ENCODE measurements at places on chromosomes 6 and 20. TPM values are rescaled to one million over a fixed set of nuclear protein-coding genes. Genes with fewer than 3 reads are reported as not detected.

DNA sequence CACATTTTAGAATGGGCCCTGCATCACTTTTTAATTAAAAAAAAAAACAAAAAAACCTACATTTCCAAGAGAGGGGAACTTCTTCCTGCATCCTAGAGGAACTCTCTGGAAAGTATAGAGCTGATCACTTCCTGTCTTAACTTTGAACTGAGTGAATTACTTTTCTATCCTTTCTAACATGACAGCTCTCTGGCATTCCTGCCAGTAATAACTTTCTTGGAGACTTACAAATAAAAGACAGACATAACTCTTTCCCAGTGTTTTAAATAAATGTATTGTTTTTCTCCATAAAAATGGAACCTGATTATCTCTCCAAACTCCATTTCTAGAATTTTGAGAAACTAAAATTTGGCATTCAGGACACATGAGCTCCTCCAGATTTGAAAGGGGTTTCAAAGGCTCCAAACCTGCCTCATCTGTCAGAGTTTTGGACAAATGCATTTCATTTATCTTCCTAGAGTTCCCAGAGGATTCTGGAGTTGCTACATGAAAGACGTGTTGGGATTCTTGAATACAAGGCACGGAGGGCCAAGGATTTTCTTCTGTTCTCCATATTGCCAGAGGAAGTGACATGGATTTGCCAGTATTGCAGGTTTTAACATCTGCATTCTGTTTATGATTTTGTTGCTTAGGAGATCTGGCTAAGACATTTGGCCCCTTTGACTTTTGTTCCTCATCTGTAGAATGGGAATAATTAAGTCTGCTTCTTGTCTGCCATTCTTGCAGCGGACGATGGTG is 2.0 kb upstream of the SMOC2 start:
- no peak for DNase-seq

Gene HLA-DQB1
- 21.5 TPM for total RNA-seq

- no peak for DNase-seq
Observed at GRCh38 chr20:17530153-17530552, 1.0 kb downstream of the BFSP1 start.

DNA sequence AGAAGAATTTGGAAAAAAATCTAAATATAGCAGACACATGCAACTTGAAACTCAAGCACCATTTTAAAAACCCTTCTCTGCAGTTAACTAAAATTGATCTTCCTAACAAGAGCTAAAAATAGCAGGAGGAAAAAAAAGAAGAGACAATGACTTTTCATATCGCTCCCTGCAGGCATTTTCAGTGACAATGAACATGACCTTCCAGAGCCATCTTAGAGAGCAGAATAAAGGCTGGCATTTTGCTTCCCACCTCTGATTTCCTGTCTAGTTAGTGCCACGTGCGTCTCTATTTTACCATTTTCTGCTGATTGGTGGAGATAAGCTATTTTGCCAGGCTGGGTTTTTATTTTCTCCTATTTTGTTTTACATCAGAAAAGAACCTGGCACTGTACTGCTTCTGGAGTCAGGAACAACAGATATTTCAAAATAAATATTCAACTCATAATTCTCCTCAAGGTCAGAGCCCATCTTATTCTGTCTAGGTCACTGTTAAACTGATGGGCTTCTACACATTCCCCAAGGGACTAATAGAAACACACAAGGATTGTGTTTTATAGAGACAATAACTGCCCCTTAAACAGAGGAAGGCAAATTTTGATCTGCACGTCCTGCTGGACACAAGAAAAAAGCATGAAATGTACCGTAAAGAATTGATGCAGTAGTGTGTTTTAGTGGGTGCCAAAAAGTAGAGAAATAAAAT is 70.2 kb upstream of the ENPP5 start:
- DNase-seq = no peak

Gene BMP2
- total RNA-seq = 14.3 TPM

- peak; percentile 76 for DNase-seq
Observed at GRCh38 chr20:63125838-63126601, 89.9 kb downstream of the YTHDF1 start.

- no peak for DNase-seq
Observed at GRCh38 chr20:19121463-19121862, 91.0 kb upstream of the SLC24A3 start.

GRCh38 chr20:48556956-48557355 is 270.8 kb downstream of the PREX1 start:
- DNase-seq = no peak

GRCh38 chr6:53679446-53679933 is 13.9 kb upstream of the KLHL31 start:
- no peak for DNase-seq

DNA sequence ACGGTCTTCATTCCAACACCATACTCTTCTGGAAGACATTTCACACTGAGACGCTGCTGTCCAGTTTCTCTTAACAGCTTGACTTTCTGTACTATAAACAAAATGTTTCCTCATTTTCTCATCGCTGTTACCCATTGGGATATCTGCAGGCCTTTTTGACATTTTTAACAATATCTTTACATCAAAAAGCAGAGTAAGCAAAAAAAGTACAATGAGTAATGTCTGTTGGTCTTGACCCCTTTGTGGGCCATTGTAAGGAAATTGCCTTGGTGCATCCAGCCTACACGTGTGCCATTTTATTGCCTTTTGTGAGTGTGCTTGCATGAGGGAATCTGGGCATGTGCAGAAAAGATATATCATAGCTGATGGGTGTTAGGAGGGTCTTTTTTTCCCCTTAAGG is 129.1 kb upstream of the MANEA start:
- DNase-seq = no peak

Gene UBE2C
- total RNA-seq = not detected

DNA sequence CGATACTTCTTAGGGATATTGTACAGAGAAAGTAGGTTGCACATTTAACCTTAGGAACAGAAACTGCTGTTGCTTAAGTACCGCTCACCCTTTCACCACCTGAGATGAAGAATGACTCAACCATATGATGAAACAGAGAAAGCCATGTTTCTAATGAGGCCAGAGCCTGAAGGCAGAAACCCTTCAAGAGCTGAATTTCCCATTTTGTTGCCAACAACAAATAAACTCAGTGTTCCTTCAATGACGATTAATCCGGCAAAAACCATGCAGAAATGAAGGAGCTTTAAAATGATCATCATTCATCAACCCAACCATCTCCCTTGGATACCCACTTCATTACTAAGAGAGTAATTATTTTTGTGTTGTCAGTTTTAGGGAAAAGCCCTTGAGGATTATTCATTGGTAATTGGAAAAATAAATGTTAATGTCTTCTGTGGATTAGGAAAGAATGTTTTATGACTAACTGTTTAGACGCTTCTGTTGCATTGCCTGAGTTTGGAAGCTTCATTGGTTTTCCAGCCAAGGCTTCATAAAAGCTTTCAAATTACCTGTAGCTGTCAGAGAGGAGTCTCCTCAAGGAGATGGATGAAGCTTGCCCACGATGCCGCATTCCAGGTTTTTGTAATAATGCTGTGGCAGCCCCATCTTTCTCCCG is 112.1 kb upstream of the IYD start:
- no peak for DNase-seq

Gene IL17A
- total RNA-seq = not detected

Gene SAMD3
- 0.84 TPM for total RNA-seq

DNA sequence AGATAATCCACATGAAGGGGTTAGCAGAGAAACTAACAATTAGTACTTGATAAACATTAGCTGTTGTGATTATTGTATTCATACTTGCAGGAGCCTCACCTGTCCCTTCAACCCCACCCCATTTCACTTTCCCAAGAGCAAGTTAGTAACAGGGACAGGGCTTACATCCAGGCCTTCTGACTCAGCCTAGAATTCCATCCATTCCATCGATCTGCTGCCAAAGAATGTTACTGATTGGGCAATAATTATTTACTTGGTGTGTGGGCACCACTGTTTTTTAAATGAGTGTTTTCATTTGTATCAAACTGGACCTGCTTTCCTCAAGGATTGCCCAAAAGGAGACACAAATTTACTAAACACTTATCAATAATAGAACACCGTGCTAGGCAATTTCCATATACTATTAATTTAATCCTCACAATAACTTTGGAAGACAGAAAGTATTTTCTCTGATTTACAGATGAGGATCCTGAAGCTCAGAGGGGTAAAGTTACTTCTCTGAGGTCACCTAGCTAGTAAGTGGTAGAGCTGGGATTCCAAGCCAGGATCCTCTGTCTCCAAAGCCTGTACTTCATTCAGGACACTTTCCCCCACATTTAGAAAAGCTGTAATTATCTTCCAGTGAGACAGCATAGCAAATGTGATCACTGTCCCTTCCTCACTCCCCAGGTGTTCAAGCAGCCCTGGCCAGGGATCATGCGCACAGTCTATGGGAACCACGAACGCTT is 32.8 kb downstream of the GSS start:
- no peak for DNase-seq

DNA sequence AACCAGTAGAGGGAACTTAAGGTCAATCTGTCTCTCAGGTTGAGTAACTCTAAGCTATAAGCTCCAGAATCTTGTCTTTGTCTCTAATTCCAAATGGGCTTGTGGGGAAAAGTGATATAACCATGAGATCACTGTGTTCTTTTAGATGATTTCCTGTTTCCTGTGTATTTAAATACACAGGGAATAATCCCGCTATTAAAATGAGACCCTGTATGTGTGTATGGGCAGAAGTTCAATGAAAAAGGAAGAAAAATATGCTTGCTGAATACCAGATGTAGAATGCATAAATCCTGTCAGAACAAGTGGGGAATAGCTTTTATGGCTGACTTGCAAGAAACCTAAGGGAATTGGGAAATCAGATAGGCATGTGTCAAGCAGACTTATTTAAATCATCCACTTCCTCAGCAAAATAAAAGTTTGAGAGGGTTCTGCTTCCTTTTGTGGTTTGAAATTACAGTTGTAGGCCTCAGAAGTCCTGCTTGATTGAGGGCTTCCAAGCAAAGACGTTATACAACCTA is 164.7 kb upstream of the PDE7B start:
- DNase-seq = no peak

- DNase-seq = no peak
Observed at GRCh38 chr6:93139408-93140081, 279.8 kb downstream of the EPHA7 start.

Measured in mesenteric fat pad (tissue), 1 donor.